ENCODE measurements at places on chromosomes 5 and 9.

DNA sequence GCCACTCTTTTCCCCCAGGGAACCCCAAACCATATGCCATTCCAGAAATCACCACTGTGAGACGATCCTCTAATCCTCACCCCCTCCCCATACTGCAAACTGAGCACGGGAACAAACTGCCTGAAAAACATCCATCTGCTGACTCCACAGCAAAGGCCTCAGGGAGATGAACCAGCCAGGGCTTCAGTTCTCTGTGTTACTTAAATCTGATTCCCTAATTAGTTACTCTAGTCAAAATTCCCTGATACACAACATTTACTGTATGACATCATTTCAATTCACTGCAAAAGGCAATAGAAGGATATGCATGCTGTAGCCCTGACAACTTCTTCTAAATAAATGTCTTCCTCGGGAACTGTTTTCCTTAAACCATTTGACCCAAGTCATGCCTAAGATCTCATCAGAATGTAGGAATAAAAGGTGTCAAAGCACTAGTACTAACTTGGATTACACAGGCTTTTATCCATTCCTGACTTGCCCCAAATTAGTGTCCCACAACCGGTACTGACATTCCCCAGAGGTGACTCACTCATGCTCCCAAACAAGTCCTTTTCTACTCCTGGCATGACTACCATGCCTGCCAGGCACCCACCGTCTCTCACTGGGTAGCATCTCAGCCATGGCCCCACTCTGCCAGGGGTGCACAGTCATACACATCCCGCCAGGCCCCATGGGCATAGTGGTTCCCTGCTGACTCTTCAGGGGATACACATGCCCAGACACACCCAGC is 35.0 kb downstream of the MTX3 start:
- peak; percentile 78 for DNase-seq

GRCh38 chr5:66987949-66988838 is 208.4 kb downstream of the CD180 start:
- DNase-seq, result peak; percentile 68

DNA sequence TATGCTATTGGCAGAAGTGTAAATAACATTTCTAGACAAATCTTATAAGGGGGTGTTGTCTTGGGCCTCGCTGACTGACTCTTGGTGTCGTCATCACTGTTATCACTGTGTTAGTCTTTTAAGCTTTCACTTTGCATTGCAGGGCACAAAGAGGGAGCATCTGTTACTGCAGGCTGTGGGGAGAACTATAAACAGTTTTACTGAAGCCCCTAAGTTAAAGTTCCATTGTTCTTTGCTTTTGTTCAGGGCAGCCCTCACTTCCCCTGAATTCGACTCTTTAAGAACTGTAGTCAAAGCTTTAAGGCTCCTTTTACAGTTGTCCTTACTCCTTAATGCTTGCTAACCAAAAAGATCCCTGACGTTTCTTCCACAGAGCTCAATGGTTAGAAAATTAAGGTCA is 605.0 kb downstream of the RAB3C start:
- DNase-seq, result peak; percentile 68

DNA sequence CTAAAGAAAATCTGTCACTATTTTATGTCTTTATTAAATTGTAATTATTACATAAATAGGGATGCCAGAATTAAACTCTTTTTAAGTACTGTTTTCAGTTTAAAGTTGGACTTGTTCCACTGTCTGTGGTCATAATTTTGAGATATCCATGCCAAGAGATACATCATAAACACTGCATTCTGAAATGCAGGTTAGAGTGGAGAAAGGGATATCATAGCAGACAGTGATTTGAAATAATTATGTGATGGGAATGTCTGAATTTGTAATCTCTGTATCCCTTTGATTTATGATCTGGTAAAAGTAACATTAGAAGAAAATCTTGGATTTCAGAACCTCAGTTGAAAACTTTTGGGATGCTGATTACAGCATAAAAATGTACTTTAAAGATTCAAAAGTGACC is 222.1 kb downstream of the GOLPH3 start:
- no peak for DNase-seq

DNA sequence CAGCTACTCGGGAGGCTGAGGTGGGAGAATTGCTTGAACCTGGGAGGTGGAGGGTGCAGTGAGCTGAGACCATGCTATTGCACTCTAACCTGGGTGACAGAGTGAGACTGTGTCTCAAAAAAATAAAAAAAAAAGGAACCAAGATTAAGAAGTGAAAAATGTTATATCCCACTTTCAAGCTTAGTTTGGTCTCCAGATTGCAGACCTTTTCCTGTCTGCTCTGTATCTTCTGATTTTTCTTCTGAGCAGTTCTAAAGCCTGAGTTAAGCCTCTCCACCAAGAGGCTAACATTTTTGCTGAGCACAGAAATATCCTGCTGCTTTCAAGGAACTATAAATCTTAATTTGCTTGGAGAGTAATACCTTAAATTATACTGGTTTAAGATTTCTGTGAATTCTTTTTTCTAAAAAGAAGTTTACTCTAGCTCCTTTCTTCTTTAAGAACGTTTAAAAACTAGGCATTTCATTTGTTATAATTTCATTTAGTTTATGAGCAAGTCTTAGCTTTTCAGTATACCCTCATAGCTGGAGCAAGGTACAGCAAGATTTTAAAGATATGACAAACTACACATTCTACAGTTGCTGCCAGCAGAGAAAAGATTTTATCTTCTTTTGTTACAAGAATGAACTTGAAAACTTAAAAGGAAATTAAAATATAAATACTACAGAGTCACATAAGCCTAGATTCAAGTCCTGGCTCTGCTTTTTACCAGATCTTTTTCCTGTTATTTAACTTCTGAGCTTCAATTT is 55.0 kb downstream of the GARNL3 start:
- no peak for DNase-seq

Measured in ELR (cell line).